Substantia nigra (tissue), 51 donors: ENCODE measurements at places on chromosomes 1 and 21.

DNA sequence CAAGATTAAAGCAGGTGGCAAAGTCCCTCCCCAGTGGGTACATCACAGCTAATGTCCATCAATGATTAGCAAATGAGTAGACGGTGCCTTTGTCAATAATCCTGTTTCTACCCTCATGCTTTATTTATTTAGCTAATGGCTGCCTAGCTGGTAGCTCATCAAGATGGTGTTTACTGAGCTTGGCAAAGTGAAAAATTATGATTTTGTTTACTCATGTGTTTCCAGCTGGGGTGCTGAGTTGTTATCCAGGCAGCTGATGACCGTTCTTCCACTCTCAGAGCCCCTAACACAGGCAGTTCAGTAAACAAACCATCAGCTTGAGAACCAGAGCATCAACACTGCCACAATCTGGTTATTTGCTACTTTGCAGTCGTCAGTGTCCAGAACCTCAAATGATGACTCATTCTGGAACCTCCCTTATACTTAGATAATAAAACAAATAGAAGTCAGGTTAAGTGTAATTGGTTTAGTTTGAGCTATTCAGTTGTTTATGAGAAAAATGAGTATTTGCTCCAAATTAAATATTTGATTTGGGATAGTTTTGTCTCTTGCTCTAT lies 163.9 kb downstream of the ST6GALNAC5 start:
- no peak for DNase-seq

- DNase-seq: peak; percentile 6
These were observed 196.2 kb downstream of the ZC3H11B start for GRCh38 chr1:219416598-219417238.

GRCh38 chr1:51473331-51474115 lies 45.5 kb downstream of the EPS15 start:
- DNase-seq: no peak

GRCh38 chr21:34004013-34004938 lies 69.1 kb upstream of the MRPS6 start:
- DNase-seq: no peak

DNA sequence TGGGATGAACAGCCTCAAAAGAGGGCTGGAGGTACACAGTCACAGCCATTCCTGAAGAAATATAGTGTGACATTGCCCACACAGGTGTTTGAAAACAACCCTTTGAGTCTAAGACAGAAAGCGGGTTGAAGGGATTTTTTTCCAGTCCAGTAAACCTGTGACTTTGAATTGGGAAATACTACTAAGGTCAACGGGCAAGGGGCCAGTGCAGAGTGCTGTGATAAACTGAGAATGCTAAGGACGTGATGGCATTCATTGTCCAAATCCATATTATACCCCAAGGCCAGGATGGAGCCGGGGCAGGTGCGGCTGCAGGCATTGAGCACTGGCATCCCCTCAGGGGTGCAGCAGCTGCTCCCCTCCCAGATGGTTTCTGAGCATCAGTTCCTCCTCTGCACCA lies 36.6 kb downstream of the KIAA0040 start:
- no peak for DNase-seq

- DNase-seq: no peak
These were observed 67.5 kb upstream of the GFI1 start for GRCh38 chr1:92554216-92554615.

DNA sequence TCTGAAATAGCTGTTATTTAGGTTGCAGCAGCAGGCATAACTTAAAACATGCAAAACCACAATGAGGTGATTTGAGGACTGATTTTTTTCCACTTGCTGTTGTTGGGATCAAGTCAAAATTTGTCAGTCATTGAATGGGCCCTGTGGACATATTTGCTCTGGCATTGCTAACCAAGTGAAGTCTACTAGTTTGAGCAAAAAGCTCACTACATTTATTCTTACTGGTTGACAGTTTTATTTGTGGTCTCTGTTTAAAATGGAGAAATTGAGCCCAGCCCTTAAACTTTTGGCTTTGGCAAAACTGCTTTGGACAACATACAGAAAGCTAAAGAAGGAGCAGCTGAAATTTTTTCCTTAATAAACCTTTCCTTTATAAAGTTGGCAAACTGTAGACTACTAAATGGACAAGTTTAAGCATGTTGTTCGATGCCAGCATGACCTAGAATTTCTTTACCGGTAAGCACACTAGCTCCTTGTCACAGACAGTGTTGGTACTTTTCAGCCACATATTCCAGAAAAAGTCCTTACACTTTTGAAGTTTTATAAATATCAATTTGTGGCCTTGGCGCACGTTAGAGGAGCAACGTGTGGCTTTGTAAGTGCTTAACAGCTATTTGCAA lies 234.6 kb downstream of the USP25 start:
- DNase-seq: no peak

DNA sequence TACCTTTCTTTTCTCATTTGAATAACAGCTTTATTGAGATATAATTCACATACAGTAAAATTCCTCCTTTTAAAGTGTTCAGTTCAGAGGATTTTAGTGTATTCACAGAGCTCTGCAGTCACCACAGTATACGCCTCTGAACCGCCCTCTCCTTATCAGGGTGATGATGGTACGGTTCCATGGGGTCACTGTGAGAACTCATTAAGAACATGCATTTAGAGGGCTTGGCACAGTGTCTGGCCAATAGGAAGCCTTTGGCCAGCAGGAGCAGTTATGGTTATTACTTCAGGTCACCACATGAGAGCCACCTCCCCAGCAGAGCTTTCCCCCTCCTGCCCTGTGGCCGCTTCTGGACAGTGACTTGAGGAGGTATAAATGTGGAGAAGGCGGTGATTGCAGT lies 27.3 kb downstream of the KCNQ4 start:
- no peak for DNase-seq

- no peak for DNase-seq
These were observed 83.8 kb downstream of the PLXNA2 start for GRCh38 chr1:208160259-208160819.
